ENCODE measurements at places on chromosomes 4 and X.

DNA sequence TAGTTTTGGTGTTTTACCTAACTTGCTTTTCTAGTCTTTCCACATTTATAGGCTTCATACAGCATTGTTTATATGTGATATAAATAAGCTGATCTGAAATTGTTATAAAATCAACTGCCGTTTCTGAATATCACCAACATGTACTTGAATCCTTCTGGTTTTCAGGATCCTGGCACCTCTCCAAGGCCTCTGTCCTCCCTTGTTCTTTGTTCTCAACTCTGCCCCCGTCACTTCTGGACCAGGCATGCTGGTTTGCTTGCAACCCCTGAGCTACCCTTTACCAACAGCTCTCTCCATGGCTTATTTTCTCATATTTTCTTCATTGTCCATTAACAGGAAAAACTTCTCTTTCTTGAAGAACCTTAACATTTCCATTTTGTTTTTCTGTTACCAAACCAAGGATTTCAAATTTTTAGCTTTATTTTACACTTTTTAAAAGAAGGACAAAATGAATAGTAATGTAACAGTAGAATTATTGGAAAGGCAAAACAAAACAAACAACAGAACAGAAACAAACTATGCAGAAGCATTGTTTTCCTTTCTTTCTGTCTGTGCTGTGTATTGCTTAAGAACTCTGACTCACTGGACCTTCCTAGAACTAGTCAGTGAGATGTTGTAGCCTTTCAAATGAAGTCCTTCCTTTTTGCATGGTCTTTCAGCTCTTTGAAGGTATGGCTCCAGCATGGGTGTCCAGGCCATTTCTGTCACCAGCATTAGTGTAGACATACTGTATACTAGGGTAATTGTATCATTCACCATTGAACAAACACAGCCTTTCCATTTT, 44.8 kb downstream of the BANK1 start:
- no peak for DNase-seq

- DNase-seq, result no peak
These were observed 59.8 kb downstream of the CASK start for GRCh38 chrX:41863343-41864203.

GRCh38 chr4:22031423-22031822, 82.9 kb upstream of the KCNIP4 start:
- no peak for DNase-seq

- DNase-seq, result no peak
These were observed 8.9 kb upstream of the NAA11 start for GRCh38 chr4:79334783-79335182.

DNA sequence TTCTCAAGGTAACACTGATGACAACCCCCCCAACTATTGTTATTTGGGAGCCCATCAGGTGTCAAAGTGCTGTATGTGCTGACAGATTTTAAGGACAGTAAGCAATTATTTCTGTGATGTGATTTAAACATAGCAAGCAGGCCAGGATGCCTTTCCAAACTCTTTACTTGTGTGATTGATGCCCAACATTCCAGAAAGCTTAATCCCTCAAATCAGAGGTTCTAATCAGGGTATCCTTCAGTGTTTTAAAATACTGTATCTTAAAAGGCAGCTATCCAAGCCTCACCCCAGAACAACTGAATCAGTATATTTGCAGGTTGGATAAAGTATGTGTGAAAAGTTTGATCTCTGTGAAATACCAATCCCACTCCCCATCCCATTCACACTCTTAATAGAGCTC, 119.7 kb downstream of the GASK1B start:
- no peak for DNase-seq

DNA sequence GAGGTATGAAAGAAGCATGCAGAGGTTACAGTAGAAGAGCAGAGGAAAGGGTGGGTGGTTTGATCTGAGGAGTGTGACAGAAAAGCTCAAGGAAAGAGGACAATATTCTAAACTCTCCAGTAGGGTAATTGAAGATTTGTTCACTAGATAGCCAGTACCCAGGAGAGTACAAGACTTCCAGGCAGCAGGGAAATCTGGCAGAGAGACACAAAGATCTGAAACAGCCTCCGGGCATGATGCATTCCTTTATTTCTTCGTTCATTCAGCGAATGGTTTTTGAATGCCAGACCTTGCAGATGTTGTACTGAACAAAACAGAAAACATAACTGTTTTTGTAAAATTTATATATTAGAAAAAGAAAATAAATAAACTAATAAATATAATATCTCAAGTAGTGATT, 766.6 kb downstream of the FAT4 start:
- no peak for DNase-seq

DNA sequence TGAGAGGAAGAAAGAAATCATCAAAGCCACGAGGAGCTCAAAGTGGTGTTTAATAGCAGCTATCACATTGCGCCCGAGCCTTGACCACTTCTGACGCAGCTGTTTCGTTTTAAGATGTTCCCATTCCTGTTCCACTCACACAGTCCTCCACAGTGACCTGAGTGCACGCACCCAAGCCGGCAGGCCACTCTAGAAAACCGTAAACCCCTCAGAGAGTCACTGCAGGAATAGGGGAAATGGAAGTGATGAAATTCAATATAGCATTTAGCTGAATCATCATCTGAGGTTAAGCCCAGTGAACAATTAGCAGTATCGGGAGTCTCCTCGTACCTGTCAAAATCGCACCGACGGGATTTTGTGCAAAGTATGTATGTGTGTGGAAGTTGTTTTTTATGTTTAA, 17.9 kb upstream of the HAND2 start:
- no peak for DNase-seq
